ENCODE measurements at places on chromosomes 4 and X. TPM values are rescaled to one million over a fixed set of nuclear protein-coding genes. Genes with fewer than 3 reads are reported as not detected.

Gene LNX1
- total RNA-seq, result 3.3 TPM

Gene IL13RA1
- 38.6 TPM for total RNA-seq

Gene PASD1
- not detected for total RNA-seq

Gene MAGEC1
- 1.4 TPM for total RNA-seq

Gene SSX2B
- total RNA-seq, result not detected

Gene DMRTC1B
- total RNA-seq, result not detected

Gene LIMCH1
- total RNA-seq, result 128 TPM

Gene STK32B
- total RNA-seq, result 0.10 TPM

Gene NLGN4X
- total RNA-seq, result 0.79 TPM

Gene MAGEA2
- total RNA-seq, result not detected

Gene IL3RA
- total RNA-seq, result not detected

Gene SHROOM2
- total RNA-seq, result 0.57 TPM

Gene TLR1
- total RNA-seq, result 0.61 TPM

Gene FGF5
- 0.15 TPM for total RNA-seq

Gene CLCN4
- 17.2 TPM for total RNA-seq

Gene CHRNA9
- 0.51 TPM for total RNA-seq

Gene ASIC5
- total RNA-seq, result not detected

Gene APLN
- total RNA-seq, result 0.81 TPM
